ENCODE measurements at places on chromosomes 2 and 18. TPM values are rescaled to one million over a fixed set of nuclear protein-coding genes. Genes with fewer than 3 reads are reported as not detected.

GRCh38 chr2:47041891-47042684 lies 113.0 kb downstream of the STPG4 start:
- no peaks in the 10 kb centered on the region for H3K4me1 ChIP-seq
- peaks cover 72% of the 10 kb centered on the region for H3K36me3 ChIP-seq
- H3K27me3 ChIP-seq = no peaks in the 10 kb centered on the region
- no peak overlapping the region for H3K27ac ChIP-seq

DNA sequence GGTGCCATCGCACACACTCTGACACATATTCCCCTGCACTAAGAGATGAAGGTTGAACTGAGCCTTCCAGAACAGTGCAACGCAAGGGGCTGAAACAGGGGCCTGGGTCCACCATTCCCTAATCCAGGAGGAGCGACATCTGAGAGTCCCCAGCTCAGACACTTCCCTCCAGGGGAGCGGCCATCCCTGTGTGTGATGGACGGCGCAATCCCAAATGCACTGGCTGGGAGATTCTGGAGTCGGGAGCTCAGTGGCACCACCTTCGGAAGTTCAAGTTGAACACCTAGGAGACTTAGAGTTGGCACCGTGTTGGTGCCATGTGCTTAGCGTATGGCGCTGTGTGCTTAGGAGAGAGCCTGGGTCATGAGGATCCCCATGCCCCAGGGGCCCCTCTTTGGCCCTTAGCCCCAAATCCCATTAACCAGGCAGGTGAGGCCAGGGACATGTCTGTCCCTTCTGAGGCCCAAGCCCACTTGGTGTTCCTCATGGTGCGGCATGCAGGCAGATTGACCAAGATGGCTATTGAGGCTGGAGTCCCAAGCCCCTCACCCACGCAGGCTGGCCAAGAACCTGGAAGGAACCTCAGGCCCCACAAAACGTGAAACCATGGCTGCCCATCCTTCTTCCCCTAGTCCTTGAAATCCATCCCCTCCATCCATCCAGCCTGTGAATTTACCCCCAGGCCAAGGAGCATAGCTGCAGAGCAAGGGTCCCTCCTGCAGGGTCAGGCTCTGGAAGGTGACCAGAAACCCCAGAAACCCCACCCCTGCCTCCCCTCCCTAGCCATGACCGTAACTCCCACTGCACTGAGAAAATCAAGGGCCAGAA lies 114.1 kb upstream of the OTOS start:
- H3K4me1 ChIP-seq = no peaks in the 10 kb centered on the region
- no peak for DNase-seq
- H3K4me3 ChIP-seq = no peak overlapping the region
- no peaks in the 10 kb centered on the region for H3K36me3 ChIP-seq
- no peaks in the 10 kb centered on the region for H3K27me3 ChIP-seq

DNA sequence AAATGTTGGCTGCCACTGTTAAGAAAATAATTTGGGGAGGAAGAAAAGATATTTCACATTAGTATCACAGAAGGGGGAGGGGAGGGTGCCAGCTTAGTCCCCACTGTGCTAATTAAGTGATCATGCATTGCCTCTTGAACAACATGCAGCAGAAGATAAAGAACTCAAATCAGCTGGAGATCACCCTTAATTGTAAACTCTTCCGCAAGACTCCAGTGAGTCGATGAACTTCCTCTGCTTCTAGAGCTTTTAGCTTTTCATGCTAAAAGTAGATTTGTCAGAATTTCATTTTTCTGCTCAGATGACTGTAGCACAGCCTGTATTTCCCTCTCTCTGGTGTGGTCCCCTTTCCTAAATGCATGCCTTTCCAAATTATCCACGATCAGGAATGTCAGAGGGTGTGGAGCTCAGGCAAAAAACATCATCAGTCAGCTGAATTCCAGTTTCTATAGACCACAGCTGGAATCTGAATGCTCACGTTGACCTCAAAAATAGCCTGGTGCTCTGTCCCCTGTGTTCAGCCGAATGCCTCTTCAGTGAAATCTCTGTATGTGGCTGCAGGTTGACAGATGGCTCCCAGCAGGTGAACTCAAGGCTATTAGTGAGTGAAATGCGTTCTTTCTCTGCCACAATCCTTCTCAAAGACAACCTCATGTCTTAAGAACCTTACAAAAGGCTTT lies 156.8 kb upstream of the UNC80 start:
- no peak overlapping the region for H3K27ac ChIP-seq
- no peak for DNase-seq
- no peak overlapping the region for H3K4me3 ChIP-seq
- H3K4me1 ChIP-seq = no peaks in the 10 kb centered on the region
- H3K27me3 ChIP-seq = no peaks in the 10 kb centered on the region

The ANKAR gene
- 17.9 TPM for total RNA-seq

The TMEM237 gene
- 13.4 TPM for total RNA-seq

DNA sequence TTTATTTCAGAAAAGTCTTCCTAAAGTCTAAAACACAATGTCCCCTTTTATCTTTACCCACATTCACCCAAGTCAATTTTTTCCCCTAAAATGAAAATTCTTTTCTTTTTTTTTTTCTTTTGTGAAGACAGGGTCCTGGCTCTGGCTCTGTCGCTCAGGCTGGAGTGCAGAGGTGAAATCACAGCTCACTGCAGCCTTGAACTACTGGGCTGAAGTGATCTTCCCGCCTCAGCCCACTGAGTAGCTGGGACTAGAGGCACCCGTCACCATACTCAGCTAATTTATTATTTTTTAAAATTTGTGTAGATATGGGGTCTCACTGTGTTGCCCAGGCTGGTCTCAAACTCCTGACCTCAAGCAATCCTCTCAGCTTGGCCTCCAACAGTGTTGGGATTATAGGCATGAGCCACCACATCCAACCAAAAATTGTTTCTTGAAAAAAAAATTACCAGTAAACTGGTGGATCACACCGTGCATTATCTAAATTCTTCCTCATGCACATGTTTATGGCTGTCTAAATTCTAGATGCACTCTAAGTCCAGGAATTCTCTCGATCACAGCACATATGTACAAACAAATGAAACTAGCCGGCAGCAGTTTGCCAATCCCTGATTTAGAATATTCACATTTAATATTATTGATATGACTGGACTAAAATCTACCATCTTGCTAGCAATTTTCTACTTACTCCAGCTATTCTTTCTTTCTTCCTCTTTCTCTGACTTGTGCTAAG lies 56.8 kb downstream of the OLA1 start:
- H3K36me3 ChIP-seq = no peaks in the 10 kb centered on the region
- H3K27me3 ChIP-seq = no peaks in the 10 kb centered on the region
- no peaks in the 10 kb centered on the region for H3K4me1 ChIP-seq
- H3K4me3 ChIP-seq = no peak overlapping the region
- no peak overlapping the region for H3K27ac ChIP-seq

- H3K27me3 ChIP-seq = no peaks in the 10 kb centered on the region
- H3K27ac ChIP-seq = no peak overlapping the region
- no peak overlapping the region for H3K4me3 ChIP-seq
- no peaks in the 10 kb centered on the region for H3K36me3 ChIP-seq
- DNase-seq = no peak
Observed at GRCh38 chr18:23169673-23170044, 34.4 kb downstream of the CABLES1 start.

GRCh38 chr2:172103471-172104272 lies 972 bp upstream of the DLX2 start:
- peak overlapping the region; percentile 32 for H3K4me3 ChIP-seq
- peak; percentile 43 for DNase-seq
- peaks cover 58% of the 10 kb centered on the region for H3K4me1 ChIP-seq
- no peaks in the 10 kb centered on the region for H3K36me3 ChIP-seq
- peaks cover 44% of the 10 kb centered on the region for H3K27me3 ChIP-seq

DNA sequence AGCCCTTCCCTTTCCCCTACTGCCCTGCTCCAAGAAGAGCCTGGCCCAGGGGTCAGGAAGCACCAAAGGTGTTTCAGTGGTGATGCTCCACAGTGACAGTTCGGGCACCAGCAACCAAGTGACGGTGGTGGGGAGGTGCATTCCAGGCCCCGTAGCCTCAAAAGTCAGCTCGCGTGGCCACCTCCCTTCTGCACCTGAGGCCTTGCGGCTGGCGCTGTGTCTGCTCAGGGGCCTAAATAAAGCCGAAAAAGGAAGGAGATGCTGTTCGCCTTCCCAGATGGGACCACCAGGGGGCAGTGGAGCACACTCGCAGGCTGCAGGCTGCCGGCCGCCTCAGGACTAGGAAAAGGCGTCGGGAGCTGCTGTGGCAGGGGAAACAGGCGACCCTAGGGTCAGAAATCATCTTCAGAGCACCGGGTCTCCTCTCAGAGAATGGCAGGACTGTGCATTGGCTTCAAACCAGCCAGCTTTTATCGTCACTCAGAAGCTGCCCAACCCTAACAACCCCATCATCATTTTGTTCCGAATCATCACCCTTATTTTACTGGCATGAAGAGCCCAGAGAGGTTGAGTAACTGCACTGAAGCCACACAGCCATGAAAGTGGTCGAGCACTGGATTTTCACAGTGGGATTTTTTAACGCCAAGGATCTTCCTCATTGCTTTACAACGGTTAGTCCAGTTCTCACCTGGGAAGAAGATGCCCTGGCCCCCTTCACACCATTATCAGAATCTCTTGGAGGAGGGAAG lies 213.0 kb upstream of the CELF4 start:
- no peaks in the 10 kb centered on the region for H3K4me1 ChIP-seq
- no peaks in the 10 kb centered on the region for H3K36me3 ChIP-seq
- no peak overlapping the region for H3K4me3 ChIP-seq
- no peak overlapping the region for H3K27ac ChIP-seq

The C2orf66 gene
- total RNA-seq = not detected

DNA sequence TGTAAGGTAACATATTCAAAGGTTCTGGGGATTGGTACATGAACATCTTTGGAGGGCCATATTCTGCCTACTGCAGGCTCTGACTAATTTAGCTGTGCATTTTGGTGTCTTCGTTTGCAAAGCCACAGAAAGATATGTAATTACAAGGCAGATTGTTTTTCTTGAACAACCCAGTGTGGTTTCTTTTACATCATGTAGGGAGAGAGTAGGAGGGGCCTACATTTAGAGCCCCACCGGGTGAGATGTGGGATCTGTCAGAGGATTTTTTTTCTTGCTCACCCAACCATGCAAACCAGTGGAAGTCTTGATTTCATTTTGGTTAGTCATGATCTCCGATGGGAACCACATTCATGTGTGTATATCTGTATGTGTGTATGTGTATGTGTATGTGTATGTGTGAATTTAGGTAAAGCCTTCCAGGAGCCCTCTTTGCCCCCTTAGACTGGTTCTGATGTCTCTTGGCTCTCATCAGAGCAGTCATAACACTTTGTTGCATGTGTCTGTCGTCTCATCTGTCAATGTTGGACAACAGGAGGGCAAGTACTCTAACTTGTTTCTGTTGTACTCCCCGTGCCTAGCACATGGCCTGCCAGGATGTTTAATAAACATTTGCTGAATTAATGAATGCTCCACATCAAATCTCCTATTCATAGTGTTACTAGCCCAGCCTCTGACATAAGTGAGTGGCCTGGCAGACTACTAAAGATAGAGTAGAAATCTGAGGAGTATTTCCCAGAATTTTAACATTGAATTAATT lies 239.9 kb downstream of the MTX2 start:
- no peaks in the 10 kb centered on the region for H3K4me1 ChIP-seq
- no peak overlapping the region for H3K4me3 ChIP-seq
- no peaks in the 10 kb centered on the region for H3K36me3 ChIP-seq
- peaks cover 4% of the 10 kb centered on the region for H3K27me3 ChIP-seq
- H3K27ac ChIP-seq = no peak overlapping the region

- DNase-seq = peak; percentile 38
- H3K27me3 ChIP-seq = peaks cover 3% of the 10 kb centered on the region
- H3K36me3 ChIP-seq = no peaks in the 10 kb centered on the region
- H3K4me3 ChIP-seq = no peak overlapping the region
- H3K27ac ChIP-seq = no peak overlapping the region
Observed at GRCh38 chr2:208072250-208072892, 47.0 kb upstream of the PLEKHM3 start.

GRCh38 chr2:150681120-150681804 lies 193.8 kb upstream of the RND3 start:
- DNase-seq = no peak
- H3K4me1 ChIP-seq = no peaks in the 10 kb centered on the region
- H3K4me3 ChIP-seq = no peak overlapping the region
- H3K36me3 ChIP-seq = no peaks in the 10 kb centered on the region

DNA sequence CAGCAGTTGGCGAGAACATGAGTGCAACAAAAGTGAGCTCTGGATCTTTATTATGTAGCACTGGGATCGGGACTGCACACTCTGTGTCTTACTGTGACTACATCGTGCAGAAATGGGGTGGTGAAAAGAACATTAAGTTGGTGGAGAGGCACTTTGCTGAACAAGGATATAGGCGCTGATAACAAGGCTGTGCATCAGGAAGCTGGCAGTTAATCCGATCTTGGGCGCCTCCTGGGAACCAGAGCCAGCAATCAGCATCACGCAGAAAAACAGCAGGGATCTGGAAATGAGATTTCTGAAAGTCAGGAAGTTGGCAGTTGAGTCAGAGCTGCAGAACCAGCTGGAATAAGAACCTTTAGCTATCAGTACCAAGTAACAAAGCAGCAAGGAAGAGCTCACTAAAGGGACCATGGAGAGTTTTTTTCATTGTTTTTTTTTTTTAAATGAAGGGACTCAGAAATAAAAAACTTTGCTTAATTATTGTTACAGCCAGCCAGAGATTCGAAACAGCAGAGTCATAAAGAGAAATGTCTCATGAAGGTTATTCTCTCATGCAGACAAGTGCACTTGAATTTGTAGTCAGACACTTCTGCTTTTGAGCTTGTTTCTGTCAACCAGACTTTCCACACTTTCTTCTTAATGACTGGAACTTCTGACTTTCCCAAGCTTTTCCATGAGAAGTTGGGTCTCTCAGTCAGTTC lies 22.8 kb upstream of the MYO3B start:
- H3K27ac ChIP-seq = no peak overlapping the region
- no peak overlapping the region for H3K4me3 ChIP-seq
- DNase-seq = no peak

The IL1RN gene
- total RNA-seq = 4.4 TPM

GRCh38 chr18:57438743-57439608 lies 3.8 kb downstream of the ONECUT2 start:
- H3K4me3 ChIP-seq = no peak overlapping the region
- DNase-seq = no peak
- H3K4me1 ChIP-seq = no peaks in the 10 kb centered on the region
- H3K36me3 ChIP-seq = no peaks in the 10 kb centered on the region
- H3K27ac ChIP-seq = no peak overlapping the region

GRCh38 chr2:46988230-46988629 lies 72.6 kb upstream of the MCFD2 start:
- no peaks in the 10 kb centered on the region for H3K27me3 ChIP-seq
- H3K4me3 ChIP-seq = no peak overlapping the region
- H3K36me3 ChIP-seq = no peaks in the 10 kb centered on the region
- H3K27ac ChIP-seq = no peak overlapping the region

- no peaks in the 10 kb centered on the region for H3K4me1 ChIP-seq
- H3K27me3 ChIP-seq = no peaks in the 10 kb centered on the region
- DNase-seq = no peak
- H3K4me3 ChIP-seq = no peak overlapping the region
Observed at GRCh38 chr2:145760781-145761649, 1241.1 kb upstream of the ZEB2 start.

DNA sequence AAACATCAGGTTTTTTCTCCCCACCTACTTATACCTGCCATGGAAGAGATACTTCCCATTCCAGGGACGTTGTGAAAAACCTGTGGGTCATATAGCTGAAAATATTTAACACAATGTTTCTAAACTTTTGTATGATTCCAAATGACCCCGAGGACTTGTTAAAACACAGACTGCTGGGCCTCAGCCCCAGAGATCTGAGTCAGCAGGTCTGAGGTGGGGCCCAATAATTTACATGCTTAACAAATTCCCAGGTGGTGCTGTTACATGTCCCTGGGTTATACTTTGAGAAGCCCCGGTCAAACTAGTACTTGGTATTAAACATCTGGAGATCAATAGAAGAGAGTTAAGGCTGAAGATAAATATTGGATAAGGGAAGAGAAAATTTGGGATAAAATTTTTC lies 71.4 kb upstream of the FRZB start:
- H3K36me3 ChIP-seq = no peaks in the 10 kb centered on the region
- H3K4me1 ChIP-seq = no peaks in the 10 kb centered on the region

Data from naive thymus-derived CD4-positive, alpha-beta T cell (primary cell).